ENCODE measurements at places on chromosomes 1 and 21. TPM values are rescaled to one million over a fixed set of nuclear protein-coding genes. Genes with fewer than 3 reads are reported as not detected.

- no peaks in the 10 kb centered on the region for H3K27me3 ChIP-seq
- H3K27ac ChIP-seq, result no peak overlapping the region
- peaks cover 13% of the 10 kb centered on the region for H3K4me1 ChIP-seq
- no peaks in the 10 kb centered on the region for H3K36me3 ChIP-seq
Observed at GRCh38 chr1:10720635-10721034, 75.8 kb downstream of the CASZ1 start.

GRCh38 chr1:8120693-8121260 lies 94.7 kb upstream of the ERRFI1 start:
- no peak overlapping the region for H3K4me3 ChIP-seq
- H3K27me3 ChIP-seq, result no peaks in the 10 kb centered on the region

GRCh38 chr1:67004176-67004575 lies 49.8 kb downstream of the SLC35D1 start:
- no peaks in the 10 kb centered on the region for H3K4me1 ChIP-seq
- H3K4me3 ChIP-seq, result no peak overlapping the region
- DNase-seq, result no peak
- no peaks in the 10 kb centered on the region for H3K27me3 ChIP-seq
- H3K36me3 ChIP-seq, result no peaks in the 10 kb centered on the region

GRCh38 chr1:182634306-182635072 lies 30.3 kb upstream of the RGS16 start:
- H3K36me3 ChIP-seq, result no peaks in the 10 kb centered on the region
- peaks cover 22% of the 10 kb centered on the region for H3K4me1 ChIP-seq
- no peaks in the 10 kb centered on the region for H3K27me3 ChIP-seq
- no peak overlapping the region for H3K27ac ChIP-seq
- H3K4me3 ChIP-seq, result no peak overlapping the region

TNFAIP8L2 gene
- not detected for total RNA-seq

CFHR5 gene
- total RNA-seq, result not detected

KRTAP13-2 gene
- not detected for total RNA-seq

All from GM23338 (cell line).